NCI-H187 treated with DMSO at 0.1 percent for 48 hours (cell line): ENCODE measurements at places on chromosomes 1 and 21.

DNA sequence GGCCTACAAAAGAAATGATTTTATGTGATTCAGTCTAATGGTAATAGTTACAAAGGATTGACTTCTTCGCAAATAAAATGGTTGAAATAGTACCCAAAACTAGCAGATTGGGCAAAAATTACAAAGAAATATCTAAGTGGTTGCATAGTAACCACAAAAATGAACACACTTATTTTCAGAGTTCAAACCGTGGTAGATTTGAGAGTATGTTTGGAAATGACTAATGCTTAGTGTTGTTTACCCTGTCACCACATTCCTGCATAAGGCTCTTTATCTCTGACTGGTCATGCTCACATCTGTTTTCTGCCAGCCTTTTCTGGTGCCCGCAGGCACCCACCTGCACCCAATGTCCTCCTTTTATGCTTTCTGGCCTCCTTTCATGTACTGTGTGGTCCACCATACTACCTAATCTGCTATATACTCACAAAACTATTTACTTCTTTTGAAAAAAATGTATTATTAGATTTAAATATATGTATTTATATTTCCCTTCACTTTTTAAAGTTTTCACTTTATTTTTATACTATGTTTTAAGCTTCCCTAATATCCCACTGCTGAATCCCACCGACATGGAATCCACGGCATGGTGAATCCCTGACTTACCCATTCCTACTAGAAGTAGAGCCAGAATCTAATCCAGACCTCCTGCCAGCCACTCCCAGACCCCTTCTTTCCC is 30.3 kb downstream of the PTPRC start:
- no peak for DNase-seq

DNA sequence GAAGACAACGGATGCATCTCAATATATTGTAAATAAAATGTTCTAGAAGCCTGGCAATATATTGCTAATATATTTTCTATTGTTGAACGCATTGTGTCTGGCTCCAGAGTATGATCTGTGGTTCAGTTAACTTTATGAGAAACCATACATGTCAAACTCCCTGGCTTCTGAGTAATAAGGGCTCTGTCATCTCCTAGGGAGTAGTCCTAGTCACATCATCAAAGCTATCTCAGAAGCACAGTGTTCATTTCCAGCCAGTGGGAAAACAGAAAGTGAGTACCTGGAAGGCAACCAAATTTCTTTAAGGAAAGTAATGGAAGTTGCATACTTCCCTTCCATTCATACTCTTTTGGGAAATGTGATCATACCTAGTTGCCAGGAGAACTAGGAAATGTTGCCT is 27.0 kb upstream of the ST6GALNAC5 start:
- no peak for DNase-seq

DNA sequence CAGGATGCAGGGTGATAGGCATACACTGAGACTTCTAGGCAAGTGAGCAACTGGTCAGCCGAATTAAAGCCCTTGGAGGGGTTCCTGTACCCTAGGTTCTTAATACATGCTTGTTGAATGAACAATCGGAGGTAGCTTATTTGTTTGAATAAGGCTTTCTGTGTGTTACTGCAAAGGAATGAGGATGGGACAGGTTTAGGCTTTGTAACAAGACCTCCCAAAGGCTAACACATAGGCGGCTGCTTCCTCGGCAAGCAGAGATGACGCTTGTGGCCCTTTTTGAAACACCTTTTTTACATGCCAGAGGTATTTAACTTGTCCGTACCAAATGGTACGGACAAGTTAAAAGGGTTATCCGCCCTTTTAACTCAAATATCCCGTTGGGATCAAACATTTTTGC is 511.6 kb downstream of the KIF26B start:
- no peak for DNase-seq

GRCh38 chr1:16146279-16147155 is 9.4 kb downstream of the EPHA2 start:
- no peak for DNase-seq

GRCh38 chr1:228062812-228063211 is 19.7 kb upstream of the ARF1 start:
- no peak for DNase-seq
